PC-9 (cell line): ENCODE measurements at places on chromosomes 5 and 9. TPM values are rescaled to one million over a fixed set of nuclear protein-coding genes. Genes with fewer than 3 reads are reported as not detected.

DNA sequence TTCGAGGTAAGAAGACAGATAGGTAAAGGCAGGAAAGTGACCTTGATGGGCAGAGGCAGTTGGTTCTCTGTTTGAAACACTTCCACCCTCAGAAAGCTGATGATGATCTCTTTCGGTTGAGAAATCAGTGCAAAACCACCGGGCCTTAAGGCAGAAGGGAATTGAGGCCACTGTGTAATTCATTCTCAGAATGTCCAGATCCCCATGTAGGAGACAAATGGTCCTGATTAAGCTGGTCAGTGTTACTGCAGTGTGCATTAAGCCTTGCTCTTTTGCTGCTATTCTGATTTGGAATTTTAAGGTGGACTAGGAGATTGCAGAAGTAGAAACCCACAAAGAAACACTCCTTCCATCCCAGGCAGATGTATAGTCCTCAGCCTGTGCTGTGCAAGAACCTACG lies 255.2 kb downstream of the ARHGAP26 start:
- DNase-seq: no peak

- no peak for DNase-seq
Observed at GRCh38 chr9:6711403-6711802, 46.4 kb upstream of the KDM4C start.

- DNase-seq: no peak
Observed at GRCh38 chr9:111926421-111926875, 29.8 kb downstream of the UGCG start.

DNA sequence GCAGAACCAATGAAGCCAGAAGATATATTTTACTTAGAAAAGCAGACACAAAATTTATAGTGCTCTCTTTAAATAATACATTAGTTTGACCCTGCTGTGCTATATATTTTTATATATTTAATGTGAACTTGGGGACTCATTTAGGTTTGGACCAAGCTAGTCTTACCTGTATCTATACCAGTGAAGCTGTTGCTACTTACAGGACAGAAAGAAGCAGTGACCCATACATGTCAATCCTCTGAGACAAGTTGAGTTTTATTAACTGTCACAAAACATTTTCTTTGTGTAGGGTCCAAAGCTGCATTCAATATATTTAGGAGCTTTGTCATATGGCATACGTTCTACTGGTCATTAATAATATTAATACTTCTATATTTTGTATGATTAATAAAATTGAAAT lies 327.7 kb upstream of the NUDT12 start:
- no peak for DNase-seq

DNA sequence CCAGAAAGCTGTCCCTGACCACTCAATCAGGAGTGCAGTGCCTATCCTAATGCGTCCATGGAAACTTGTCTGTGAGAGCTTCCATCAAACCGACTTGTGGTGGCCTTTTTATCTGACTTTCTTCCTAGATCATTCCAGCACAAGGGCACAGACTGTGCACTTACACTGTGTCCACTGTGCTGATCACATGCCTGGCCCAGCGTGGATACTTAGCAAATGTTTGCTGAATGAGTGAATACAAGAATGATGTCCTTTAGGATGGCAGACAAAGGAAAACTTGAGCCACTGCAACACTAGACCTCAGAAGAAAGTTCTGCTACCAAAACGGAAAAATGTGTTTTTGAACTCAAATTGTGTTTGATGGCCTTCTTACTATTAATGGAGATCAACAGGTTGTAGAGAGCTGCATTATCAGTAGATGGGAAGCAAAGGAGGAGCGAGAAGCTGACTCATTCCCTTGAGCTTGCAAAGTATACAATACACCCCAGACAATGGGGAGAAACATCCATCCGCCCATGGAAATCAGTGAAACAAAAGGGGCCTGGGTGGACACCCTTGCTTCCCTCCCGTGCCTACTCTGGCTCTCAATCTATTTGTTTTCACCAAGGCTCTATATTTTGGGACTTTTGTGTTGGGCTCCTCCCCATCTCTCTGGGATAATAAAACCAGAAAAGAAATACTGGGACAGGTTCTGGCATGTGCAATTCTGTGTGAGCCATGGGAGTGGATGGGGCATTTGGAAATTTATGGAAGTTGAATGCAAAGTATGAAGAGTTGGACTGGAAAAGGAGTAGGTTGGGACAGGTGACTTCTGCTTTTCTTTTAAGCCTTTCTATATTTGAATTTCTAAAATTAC lies 76.2 kb upstream of the ZFAND5 start:
- DNase-seq: no peak

- no peak for DNase-seq
Observed at GRCh38 chr5:43780586-43780985, 177.6 kb downstream of the NNT start.

DNA sequence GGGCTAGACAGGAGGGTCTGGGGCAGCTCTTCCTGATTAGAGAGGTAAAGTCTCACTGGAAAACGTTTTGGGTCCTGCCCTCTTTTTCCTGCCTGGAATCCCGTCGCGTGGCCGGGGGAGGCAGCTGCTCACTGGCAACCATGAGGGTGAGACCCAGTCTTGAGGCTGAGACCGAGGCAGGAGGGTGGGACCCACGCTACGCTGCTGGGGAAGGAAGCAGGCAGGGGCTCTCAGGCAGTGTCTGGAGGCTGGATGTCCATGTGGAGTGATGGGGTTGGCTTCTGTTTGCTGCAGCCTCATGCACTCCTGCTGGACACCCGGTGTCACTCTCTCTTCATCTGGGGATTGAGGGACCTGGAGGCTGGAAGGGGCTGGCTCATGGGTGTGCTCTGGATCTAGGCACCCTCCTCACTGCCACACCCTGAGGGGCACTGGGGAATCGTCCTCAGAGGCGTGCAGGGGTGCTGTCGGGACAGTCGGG lies 11.3 kb upstream of the SLC2A6 start:
- no peak for DNase-seq

GRCh38 chr9:120018037-120018436 lies 561.9 kb downstream of the CDK5RAP2 start:
- no peak for DNase-seq

The DRD1 gene
- not detected in 2 replicates for total RNA-seq

The CER1 gene
- not detected in 2 replicates for total RNA-seq

The PTGES gene
- total RNA-seq: 116 and 119 TPM in 2 replicates

The CAMK4 gene
- not detected in 2 replicates for total RNA-seq

The IFNA7 gene
- not detected in 2 replicates for total RNA-seq

The ORM2 gene
- total RNA-seq: not detected in 2 replicates

The FCN2 gene
- not detected in 2 replicates for total RNA-seq
